ENCODE measurements at places on chromosomes 11 and 22.

- no peak for DNase-seq
Measured at GRCh38 chr11:22449441-22449840, 111.3 kb downstream of the SLC17A6 start.

DNA sequence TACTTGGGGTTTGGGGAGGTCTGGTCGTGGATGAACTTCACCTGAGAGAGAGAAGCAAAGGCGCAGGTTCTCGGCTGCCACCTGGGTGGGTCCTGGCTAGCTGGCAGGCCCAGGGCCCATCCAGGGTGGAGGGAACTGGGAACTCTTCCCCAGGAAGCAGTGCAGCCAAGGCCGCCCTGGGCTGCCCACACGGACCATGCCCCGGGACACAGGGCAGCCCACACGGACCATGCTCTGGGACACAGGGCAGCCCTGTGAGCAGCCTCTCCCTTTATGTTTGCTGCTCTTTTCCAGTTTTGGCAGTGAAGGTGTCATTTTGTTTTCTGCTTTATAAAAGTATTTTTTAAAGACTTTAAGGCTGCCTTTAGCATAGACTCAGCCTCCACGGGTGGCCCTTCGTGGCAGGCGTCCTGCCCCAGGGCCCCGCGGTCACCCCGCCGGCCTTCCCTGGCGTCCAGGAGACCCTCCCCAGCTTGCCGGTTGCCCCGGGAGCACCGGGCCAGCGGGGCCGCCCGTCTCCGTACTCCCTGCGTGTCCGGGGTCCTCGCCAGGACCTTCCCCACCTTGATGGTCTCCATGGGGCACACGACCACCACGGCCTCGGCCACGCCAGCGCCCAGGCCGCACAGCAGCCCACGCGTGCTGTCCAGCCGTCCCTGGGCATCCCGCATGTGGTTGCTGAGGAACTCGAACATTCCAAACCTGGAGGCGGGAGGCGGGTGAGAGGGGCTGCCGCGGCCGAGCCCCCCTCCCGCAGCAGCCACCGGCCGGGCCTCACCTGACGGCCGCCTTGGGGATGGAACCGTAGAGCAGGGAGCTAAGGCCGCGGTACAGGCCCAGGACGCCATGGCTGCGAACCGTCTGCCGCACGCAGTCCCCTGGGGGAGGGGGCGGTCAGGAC lies 1.1 kb downstream of the SLC25A1 start:
- no peak for DNase-seq

- DNase-seq: no peak
Measured at GRCh38 chr11:79274636-79275331, 166.0 kb downstream of the TENM4 start.

- no peak for DNase-seq
Measured at GRCh38 chr11:79397252-79397651, 43.6 kb downstream of the TENM4 start.

- DNase-seq: no peak
Measured at GRCh38 chr22:50578776-50579310, 616 bp upstream of the CPT1B start.

- no peak for DNase-seq
Measured at GRCh38 chr11:83175815-83176214, 17.7 kb upstream of the ANKRD42 start.

DNA sequence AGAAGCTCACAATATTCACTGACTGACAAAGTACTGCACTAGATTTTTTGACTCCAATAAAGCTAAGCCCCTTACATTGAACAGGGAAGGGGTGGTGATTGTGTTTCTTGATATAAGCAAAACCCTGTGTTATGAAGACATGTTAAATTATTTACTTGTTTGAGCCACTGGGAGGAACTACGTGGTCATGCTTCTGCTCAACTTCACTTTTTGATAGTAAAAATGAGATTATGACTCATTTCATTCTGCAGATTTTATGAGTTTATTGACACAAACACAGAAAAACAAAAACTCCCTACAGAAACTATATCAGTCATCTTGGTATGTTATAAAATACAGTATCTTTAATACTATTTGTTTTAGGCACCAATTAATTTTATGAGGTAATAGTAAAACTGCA lies 124.7 kb downstream of the CADM1 start:
- DNase-seq: no peak

DNA sequence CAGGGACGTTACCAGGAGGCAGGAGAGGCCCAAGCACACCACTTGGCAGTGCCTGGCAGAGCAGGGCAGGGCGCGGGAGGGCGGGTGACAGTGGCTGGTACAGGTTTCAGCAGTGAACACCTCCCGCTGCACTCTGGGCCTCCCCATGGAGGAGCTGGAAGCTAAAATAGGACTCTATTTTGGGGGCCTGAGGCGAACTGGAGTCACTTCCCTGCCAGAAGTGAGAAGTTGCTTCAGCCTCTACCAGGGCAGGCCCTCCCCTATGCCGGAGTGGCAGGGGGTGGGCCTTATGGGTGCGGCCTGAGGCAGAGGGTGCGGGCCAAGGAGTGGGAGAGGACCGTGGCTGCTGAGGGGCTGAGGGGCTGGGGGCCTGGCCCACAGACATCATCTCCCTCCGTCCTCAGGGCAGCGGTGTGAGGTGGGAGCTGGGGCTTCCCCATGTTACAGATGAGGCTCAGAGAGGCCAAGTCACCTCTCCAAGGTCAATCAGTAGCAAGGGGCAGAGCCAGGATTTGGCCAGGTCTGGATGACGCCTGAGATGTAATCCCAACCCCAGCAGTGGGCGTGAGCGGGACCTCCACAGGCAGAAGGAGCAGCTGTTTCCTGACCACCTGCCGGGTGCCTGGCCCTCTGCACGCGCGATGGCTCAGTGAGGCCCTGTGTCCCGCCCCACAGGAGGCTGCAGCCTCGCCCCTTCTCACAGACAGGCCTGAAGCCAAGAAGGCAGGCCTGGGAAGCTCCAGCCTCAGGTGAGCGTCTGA lies 39.3 kb downstream of the KCNJ4 start:
- DNase-seq: no peak

GRCh38 chr11:61069427-61069826 lies 32.9 kb upstream of the CD5 start:
- DNase-seq: no peak

DNA sequence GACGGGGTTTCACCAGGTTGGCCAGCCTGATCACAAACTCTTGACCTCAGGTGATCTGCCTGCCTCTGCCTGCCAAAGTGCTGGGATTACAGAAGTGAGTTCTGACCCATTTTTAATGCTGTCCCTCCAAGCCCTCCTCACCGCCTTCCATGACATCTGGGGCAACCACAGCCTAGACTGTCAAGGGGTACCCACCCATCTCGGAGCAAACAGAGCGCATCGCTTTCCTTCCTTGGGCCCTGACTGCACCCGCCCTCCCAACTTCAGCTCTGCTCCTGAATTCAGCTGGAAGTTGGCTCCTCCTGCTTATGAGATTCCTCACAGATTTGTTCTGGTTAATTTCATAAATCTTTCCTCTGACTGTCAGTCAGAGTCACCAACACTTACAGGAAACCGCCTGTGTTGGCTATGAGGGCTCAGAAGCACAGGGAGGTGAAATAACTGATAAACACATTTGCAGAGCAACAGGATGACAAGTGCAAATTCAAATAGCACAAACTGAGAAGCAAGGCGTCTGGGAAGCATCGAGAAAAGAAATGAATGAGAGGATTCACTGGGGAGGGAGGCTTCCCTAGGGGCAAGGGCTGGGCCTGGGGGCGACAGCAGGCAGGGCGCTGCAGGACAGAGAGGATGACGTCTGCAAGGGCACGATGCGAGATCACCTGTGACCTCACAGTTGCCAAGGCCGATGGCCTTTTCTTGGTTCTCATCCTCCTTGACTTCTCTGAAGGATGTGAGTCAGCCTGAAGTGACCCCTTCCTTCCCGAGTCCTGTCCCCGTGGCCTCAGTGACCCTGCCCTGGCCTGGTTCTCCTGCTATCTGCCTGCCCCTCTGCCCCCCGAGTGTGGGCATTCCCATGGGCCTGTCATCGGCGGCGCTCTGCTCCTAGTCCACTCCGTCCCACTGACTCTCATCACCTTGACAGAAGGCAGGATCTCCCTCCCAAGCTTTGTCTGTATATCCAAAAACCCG lies 6.1 kb downstream of the IFT27 start:
- DNase-seq: no peak

DNA sequence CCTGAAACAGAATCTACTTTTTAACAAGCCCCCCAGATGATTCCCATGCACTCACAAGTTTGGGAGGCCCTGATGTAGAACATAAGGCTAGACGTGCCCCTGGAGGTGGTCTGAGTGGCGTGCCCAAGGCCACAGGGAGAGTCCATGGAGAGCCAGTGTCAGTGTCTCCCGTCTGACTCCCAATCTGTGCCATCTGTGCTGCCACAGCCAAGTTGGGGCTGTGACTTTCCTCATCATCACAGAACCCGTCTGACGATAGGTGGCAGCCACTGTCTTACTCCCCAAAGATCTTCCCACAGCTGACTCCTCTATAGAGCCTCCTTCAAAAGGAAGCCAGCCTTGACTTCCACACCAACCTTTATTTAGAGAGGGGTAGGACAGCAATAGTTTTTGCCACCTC lies 470.5 kb downstream of the SOX6 start:
- no peak for DNase-seq

GRCh38 chr11:115238791-115239190 lies 265.4 kb downstream of the CADM1 start:
- DNase-seq: no peak

- no peak for DNase-seq
Measured at GRCh38 chr11:130899106-130899505, 17.2 kb downstream of the SNX19 start.

- no peak for DNase-seq
Measured at GRCh38 chr11:64558869-64559268, 32.2 kb upstream of the SLC22A12 start.

GRCh38 chr11:109747839-109748238 lies 325.8 kb downstream of the C11orf87 start:
- DNase-seq: no peak

- no peak for DNase-seq
Measured at GRCh38 chr11:65266210-65266609, 4.4 kb downstream of the POLA2 start.

DNA sequence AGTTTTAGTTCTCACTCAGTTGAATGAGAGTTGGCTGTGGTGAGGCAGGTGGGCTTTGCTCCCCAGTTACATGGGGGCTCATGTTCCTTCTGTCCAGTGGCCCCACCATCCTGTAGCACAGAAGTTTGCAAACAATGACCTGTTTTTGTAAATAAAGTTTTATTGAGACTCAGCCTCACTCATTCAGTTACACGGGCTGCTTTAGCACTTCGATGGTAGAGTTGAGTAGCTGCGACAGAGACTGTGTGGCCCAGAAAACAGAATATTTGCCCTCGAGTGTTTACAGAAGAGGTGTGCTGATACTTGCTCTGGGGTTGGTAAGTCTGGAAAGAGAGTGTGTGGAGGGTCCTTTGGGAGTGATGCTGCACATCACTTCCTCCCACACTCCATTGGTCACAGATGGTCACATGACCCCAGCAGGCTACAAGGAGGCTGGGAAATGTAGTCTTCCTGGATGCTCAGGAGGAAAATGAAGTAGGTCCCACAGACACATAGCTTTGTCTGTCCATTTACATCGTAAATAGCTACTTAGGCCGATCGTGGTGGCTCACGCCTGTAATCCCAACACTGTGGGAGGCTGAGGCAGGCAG lies 34.6 kb downstream of the IFT27 start:
- no peak for DNase-seq

GRCh38 chr11:119515771-119516400 lies 92.9 kb upstream of the THY1 start:
- DNase-seq: no peak

DNA sequence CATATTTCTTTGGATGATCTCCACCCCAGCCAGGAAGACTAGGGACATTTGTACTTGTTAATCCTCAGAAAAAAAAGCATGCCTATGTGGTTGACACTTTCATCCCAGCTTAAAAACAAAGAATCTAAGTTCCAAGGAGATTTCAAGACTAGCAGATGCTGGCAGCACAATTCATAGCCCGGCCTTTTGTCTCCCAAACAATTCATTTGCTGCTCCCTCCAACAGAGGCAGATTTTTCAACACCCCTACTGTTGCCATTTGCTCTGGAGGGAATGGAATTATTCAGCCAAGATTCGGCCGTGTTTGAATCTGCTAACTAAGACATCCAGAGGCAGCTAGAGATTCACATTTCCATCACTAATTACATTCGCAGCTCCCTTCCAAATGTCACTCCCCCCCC lies 15.3 kb downstream of the P2RX3 start:
- DNase-seq: no peak

DNA sequence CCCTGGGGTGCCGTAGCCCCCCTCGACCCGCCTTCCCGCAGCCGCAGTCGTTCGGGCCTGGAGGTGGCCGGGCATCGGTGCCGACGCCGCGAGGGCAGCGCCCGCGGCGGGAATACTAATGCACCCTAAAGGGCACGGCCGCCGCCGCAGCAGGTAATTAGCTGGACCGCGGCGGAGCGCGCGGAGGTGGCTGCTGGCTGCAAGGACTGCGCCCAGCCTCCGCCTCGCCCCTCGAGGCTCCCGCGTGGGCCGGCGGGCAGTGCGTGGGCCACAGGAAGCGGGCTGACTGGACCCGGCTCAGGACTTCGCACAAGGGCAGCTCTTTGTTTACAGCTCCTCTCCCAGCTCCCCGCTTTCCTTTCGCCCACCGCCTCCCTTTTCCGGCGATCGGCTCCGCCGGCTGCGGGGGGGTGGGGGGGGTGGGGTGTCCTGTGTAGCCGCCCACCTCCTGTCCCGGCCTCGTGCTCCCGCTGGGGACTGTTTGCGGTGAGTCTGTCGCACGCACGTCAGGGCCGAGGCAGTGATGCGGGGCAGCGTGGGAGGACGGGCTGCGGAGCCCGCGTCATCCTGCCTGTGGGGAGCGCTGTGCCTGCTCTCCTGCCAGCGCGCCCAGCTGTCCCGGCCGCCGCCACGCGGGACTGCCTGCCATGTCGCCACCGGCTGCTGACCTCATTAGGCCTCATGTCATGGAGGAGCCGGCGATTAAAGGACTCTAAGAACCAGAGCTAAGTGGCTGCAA lies 53.2 kb downstream of the GRIK4 start:
- DNase-seq: no peak

GRCh38 chr11:114169321-114169749 lies 109.8 kb downstream of the ZBTB16 start:
- DNase-seq: no peak

- no peak for DNase-seq
Measured at GRCh38 chr11:15775015-15775541, 581.3 kb downstream of the SOX6 start.

- DNase-seq: no peak
Measured at GRCh38 chr22:38006906-38007305, 22.6 kb upstream of the SOX10 start.

DNA sequence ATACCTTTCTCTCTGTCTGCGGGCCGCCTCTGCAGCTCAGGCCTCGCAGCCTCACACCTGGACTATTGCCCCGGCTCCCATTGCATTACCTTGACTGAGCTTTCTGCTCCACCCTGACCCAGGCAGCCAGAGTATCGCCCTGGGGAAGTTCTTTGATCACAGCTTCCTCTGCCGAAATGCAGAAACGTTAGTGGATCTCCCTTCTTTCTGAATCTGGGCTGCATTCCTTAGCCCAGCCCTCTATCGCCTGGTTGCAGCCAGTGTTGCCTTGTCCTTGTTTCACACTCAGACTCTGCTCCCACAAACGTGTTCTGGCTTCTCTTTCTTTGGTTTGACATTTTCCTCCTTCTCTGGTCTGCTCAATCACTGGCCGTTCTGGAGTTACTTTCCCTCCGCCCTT lies 195.7 kb downstream of the ADAMTS15 start:
- DNase-seq: no peak
